ENCODE measurements at places on chromosomes 12 and 14.

DNA sequence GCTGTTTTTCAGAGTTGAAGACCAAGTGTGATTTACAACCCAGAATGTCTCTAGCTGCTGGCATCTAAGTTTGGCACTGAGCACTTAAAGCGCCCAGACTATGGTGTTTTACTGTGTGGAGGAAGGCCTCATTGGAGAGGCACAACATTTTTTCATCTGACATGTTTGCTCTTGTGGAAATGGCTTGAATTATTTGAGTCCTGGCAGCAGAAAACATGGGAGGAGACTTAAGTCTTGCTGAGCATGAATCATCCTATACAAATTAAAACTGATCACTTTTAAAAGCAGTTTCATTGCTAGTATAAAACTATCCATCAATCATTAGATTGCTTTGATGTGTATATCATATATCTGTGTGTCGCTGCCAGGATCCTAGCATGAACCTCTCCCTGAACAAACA lies 85.9 kb upstream of the REP15 start:
- DNase-seq, result no peak

DNA sequence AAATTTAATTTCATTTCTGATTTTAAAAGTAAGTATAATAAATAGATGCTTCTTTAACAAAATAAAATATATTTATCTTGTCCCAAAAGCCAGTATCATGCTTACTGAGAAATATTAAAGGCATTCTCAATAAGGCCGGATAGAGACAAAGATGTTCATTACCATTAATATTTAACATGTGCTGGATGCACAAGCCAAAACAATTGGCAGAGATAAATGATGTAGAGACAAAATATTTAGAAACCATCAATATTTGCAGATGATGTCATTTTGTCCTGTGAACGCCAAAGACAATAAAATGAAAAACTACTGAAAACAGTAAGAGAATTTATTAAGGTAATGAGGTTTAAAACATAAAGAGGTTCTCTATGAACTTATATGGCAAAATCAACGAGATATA lies 313.5 kb downstream of the ITPR2 start:
- no peak for DNase-seq

GRCh38 chr12:42641221-42641885 lies 51.8 kb upstream of the PRICKLE1 start:
- no peak for DNase-seq

DNA sequence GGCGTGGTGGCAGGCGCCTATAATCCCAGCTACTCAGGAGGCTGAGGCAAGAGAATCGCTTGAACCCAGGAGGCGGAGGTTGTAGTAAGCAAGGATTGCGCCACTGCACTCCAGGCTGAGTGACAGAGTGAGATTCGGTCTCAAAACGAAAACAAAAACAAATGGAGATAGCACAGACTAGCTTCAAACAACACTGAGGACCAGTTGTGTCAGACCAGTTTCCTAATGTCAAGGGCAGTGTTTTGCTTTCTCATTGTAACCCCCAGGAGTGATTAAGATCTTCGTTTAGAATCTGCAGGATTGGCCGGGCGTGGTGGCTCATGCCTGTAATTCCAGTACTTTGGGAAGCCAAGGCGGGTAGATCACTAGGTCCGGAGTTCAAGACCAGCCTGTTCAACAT lies 18.5 kb downstream of the RPGRIP1 start:
- no peak for DNase-seq

- no peak for DNase-seq
Observed at GRCh38 chr12:100833282-100833681, 38.7 kb downstream of the ANO4 start.

DNA sequence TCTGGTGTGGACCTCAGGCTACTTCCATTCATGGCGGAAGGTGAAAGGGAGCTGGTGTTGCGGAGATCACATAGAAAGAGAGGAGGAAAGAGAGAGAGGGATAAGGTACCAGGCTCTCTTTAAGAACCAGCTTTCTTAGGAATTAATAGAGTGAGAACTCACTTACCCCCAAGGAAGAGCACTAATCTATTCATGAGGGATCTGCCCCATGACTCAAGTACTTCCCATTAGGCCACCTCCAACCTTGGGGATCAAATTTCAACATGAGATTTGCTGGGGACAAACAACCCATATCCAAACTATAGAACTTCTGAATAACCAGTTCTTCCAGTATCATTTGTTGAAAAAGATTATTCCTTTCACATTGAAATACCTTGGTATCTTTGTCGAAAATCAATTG lies 34.0 kb upstream of the C2CD5 start:
- DNase-seq, result no peak

- peak; percentile 35 for DNase-seq
Observed at GRCh38 chr12:20716037-20716436, 20.9 kb downstream of the SLCO1C1 start.

DNA sequence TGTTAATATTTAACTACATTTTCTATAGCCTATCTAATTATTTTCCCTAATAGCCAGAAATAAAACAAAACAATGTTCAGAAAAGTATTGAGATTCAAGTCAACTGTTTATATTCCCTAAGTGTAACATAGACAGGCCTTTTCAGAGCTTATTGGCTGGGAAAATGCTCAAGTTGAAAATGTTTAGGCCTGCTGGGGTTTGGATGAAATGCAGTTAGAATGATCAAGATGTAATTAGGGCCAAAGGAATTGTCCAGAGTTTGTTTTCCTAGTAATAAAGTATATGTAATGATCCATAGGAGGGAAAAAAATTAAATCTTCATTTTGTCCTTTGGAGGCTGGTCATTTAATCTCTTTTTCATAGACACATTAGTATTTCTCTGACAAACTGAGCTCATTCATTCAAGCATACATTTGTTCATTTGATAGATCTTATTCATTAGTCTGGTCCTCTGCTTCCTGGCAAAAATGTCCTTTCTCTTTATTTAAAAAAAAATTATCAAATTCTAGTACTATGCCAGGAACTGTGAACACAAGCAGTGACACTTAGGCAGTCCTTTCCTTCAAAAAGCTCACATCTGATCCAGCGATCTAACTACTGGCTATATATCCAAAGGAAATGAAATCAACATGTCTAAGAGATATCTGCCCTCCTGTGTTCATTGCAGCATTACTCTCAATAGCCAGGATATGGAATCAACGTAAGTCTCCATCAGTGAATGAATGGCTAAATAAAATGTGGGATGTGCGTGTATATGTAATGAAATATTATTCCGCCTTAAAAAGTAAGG lies 40.1 kb upstream of the NEDD1 start:
- DNase-seq, result no peak

GRCh38 chr14:92590941-92591340 lies 77.4 kb downstream of the RIN3 start:
- no peak for DNase-seq

GRCh38 chr12:87960566-87960965 lies 68.6 kb downstream of the C12orf50 start:
- no peak for DNase-seq

DNA sequence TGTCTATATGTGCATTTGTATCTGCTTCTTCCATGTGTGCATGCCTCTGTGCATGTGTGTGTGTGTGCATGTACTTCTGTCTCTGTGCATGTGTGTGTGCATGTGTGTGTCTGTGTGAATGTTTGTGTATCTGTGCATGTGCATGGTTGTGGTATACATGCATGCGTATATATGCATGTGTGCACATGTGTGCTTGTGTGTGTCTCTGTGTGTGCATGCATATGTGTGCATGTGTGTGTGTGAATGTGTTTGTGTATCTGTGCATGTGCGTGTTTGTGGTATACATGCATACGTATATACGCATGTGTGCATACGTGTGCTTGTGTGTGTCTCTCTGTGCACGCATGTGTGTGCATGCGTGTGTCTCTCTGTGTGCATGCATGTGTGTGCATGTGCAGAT lies 363.2 kb upstream of the SFSWAP start:
- DNase-seq, result no peak

GRCh38 chr12:110314308-110314707 lies 33.3 kb downstream of the ATP2A2 start:
- no peak for DNase-seq

- DNase-seq, result no peak
Observed at GRCh38 chr12:107539196-107539939, 146.2 kb upstream of the PWP1 start.

DNA sequence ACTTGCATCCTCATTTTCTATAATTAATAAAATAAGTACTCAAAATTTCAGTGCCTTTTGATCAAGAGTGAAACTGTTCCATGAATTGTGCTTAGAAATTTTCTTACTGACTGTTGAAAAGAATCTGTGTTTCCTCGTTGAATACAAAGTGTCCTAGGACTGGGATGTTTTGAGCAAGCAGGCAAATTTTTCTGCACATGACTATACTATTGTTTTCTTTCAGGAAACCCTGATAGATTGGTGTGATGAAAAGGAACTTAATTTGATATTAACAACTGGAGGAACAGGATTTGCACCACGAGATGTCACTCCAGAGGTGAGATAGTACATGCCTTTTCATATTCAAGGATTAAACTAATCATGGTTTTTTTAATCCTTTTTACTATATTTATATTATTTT lies 316.3 kb downstream of the GPHN start:
- no peak for DNase-seq

GRCh38 chr14:31449971-31450610 lies 7.2 kb downstream of the DTD2 start:
- no peak for DNase-seq

DNA sequence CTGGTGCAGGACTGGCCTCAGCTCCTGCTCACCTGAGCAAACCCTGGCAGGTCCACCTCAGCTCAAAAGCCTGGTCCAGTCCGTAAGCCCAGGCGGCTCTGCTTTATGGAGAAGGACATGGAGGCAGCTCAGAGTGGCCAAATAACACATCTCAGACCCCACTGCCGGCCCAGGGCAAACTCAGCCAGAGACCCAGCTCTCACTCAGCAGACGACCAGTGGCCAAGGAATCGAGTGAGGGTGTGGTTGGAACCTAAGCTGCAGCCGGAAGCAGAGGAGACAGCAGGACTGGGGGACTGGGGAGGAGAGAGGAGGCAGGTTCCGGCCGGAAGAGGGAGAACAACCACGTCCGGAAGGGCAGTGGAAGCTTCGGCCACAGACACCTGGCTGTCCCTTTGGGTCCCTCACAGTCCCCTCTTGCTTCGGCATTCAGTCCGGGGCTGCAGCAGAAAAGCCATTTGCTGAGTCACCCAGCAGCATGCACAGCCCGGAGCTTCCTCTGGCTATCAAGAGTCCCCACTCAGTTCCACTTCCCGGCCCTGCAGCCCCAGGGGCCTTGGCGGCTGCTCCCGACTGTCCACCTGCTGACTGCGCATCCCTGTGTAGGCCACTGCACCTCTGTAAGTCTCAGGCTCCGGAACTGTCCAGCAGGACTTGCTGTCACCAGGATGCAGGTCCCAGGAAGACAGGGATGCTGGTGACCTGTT lies 104.0 kb downstream of the CALM1 start:
- no peak for DNase-seq

GRCh38 chr14:22099942-22100763 lies 426.5 kb upstream of the OR4E1 start:
- DNase-seq, result peak; percentile 67

- DNase-seq, result no peak
Observed at GRCh38 chr14:75533791-75534555, 11.7 kb downstream of the BATF start.

DNA sequence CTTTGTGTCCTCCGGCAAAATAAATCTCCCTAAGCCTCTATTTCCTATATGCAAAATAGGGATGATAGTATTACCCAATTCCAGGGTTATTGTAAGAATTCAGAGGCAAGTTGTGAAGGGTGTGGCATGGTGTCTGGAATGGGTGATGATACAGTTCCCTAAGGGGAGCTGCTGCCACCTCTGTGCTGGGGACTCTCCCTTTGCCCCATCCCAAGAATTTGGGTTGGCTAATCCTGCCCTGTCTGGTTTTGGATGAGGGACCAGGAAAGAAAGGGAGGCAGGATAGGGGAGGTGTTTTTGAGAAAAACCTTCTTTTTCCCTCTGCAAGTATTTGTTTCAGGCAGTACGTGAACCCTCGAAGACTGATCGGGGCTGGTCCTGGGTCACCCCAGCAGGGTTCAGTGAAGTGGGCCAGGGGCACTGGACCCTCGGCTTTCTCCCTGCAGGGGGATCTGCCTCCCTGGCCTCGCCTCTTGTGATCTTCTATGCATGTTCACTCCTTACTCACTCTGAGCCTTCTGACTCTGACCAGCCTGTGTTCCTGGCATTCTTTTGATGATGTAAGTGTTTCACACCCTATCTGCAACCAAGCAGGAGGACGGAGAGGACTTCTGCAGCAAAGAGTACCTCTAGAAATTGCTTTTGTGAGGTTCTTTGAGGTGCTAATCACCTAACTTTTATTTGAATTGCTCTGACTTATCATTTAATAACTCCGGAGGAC lies 60.8 kb downstream of the RASSF3 start:
- no peak for DNase-seq

DNA sequence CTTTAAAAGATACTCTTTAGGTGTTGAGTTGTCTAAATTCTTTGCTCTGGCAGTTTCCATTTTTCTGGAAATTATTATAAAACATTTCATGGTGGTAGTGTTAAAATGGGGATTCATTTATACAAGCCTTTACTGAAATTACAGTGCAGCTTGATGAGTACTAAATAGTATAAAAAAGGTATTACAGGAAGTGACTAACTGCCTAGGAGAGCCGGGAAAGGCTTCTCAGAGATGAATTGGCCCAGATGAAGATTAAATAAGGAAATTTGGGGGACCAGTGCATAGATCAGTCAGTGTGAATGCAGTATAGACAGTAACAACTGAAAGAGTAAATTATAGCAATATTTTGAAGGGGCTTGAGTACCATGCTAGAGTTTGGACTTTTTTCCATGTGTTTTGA lies 7.5 kb downstream of the PSMA6 start:
- no peak for DNase-seq

DNA sequence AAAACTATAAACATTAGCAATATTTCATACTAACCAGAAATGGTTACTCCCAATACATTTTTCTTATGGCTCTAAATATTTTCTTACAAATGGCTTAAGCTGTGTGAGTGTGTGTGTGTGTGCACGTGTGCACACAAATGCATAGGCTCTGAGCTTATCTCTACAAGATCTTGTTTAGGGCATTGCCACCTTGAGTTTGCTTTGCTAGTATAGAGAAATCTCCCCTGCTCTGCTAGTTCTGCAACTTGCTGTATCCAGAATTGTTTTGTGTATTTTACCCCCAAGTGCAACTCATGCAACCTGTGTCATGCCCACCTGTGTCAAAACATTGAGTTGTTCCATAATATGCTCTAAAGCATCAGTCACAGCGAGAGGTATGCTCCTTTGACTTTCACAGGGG lies 72.5 kb upstream of the DUSP6 start:
- no peak for DNase-seq

DNA sequence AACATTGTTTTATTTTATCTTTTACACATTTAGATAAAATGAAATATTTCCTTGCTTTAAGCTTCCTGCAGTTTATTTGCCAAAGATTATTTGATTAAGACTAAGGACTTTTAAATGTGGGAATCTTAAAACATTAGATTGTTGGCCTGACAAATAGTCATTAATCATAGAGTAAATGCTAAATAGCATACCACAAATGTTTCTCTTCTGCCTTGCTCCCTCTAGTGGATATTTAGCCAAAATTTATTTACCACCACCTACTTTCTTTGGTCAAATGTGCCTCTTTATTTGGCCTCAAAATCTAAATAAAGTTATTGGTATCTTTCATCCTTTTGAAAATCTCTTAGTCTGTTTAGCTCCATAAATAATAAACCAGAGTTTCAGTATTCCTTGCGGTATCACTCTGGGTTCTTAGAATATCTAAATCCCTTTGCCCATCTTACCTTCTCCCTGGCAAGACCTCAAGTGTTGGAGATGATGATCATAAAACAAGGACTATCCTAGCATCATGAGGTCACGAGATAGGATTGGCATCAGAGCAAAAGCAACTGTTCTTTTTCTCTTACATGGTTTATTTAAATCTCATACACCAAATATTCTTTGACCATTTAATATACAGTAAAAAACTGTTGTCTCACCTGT lies 150.6 kb upstream of the AEBP2 start:
- DNase-seq, result no peak

Measured in iPS DF 19.7 (cell line).